Cardiac septum (tissue), 1 donor: ENCODE measurements at places on chromosomes 3 and 15. TPM values are rescaled to one million over a fixed set of nuclear protein-coding genes. Genes with fewer than 3 reads are reported as not detected.
A peak's percentile ranks its signal among the peaks of the same experiment; 100 is the strongest.

- DNase-seq, result no peak
These were observed 144.5 kb downstream of the RPLP1 start for GRCh38 chr15:69597061-69597592.

DNA sequence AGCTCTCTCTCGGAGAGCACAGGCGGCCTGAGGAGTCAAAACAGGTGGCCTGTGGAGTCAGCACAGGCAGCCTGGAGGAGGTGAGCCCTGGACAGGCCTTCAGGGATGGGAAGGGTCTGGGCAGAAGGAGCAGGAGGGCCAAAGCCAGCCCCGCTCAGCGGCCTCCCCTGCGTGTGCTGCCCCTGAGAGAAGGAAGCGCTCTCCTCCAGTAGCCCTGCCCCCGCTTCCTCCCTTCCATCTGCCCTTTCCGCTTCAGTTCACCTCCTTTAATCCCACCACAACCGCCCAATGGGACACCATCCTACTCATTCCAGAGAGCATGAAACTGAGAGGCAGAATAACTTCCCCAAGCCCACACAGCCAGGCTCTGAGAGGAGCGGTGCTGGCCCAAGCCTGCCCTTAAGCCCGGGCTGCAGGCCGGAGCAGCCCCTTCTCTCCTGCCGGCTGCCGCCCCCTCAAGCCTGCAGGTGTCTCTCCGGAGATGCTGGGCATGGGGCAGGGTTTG is 3.2 kb upstream of the NR2E3 start:
- no peak for DNase-seq

- no peak for DNase-seq
These were observed 269.0 kb downstream of the OXSM start for GRCh38 chr3:26058901-26059321.

DNA sequence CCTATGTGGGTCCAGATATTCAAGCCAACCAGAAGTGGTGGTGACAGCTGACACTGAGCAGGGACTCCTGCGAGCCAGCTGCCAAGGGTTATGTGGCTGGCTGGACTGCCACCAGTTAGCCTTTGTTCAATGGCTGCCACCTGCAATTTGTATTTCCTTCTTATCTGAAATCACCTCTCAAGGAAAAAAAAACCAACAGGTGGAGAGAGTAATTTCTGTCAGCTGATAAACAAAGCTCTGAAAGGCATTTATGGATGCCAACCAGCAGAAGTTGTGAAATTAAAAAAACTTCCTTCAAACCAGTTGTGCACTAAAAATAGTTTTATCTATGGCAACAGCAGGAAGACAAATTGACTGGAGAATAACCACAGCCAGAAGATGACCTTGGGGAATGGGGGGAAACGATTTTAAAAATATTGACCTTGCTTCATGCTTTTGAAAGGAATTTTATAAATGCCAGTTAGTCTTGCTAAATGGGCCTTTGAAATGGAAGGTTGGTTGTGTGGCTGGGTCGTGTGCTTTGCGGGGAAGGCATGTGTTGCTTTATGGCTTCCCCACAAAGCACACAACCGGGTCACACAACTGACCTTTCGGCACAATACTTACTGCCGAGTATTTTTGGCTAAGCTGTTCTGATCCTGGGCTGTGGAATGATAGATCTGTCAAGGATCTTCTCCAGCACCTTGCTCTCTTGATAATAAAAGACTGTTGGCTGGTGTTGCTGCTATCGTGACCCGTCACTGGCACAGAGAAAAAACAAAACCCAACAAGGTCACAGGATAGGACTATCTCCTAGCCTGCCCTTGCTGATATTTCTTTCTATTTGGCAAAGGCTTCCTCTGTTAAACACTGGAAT is 3.5 kb downstream of the MYZAP start:
- DNase-seq, result no peak

- DNase-seq, result no peak
These were observed 106.1 kb downstream of the WDR76 start for GRCh38 chr15:43932907-43933306.

DNA sequence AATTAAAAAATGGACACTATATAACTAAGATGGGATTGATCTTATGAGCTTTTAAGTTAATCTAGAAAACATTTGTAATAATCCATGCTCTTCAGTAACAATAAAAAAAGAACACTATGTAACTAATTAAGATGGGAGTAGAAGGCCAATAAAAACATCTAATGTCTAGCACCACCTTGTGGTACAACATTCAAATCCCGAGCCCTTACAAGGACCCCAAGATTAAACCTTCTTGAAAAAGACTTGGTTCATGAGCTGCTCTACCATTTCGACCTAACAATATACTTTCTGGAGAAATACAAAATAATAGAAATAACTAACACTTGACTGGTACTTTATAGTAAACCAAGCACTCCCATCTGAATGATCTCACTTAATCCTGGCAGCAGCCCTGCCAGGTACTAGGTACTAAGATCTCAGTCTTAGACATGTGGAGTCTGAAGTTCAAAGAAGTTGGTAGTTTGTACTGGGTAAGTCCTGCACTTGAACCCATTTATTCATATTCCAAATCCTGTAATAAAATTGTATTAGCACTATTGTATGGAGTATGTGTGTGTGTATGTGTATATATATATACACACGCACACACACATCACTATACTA is 21.8 kb downstream of the METTL6 start:
- no peak for DNase-seq

GRCh38 chr3:100226712-100227429 is 33.9 kb upstream of the TBC1D23 start:
- DNase-seq, result no peak

- no peak for DNase-seq
These were observed 361.0 kb downstream of the FHIT start for GRCh38 chr3:60890226-60890625.

- no peak for DNase-seq
These were observed 96.8 kb upstream of the ASB14 start for GRCh38 chr3:57389271-57389670.

- no peak for DNase-seq
These were observed 90.6 kb downstream of the CNTN3 start for GRCh38 chr3:74523811-74524210.

- DNase-seq, result no peak
These were observed 346.6 kb downstream of the CNTN6 start for GRCh38 chr3:1439395-1439794.

- no peak for DNase-seq
These were observed 18.5 kb upstream of the PDHB start for GRCh38 chr3:58452176-58452575.

DNA sequence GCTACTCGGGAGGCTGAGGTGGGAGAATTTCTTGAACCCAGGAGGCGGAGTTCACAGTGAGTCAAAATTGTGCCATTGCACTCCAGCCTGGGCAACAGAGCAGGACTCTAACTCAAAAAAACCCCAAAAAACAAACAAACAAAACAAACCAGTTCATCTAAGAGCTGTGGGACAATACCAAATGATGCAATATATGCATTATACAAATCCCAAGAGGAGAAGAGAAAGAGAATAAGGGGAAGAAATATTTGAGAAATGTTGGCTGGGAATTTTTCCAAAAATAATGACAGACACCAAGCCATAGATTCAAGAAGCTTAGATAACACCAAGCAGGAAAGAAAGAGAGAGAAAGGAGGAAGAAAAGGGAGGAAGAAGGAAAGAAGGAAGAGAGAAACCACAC is 82.5 kb downstream of the KLF13 start:
- no peak for DNase-seq

HEG1 gene
- 151 TPM for total RNA-seq

NRG4 gene
- total RNA-seq, result not detected

- no peak for DNase-seq
These were observed 13.3 kb downstream of the TLE3 start for GRCh38 chr15:70084461-70084860.

DNA sequence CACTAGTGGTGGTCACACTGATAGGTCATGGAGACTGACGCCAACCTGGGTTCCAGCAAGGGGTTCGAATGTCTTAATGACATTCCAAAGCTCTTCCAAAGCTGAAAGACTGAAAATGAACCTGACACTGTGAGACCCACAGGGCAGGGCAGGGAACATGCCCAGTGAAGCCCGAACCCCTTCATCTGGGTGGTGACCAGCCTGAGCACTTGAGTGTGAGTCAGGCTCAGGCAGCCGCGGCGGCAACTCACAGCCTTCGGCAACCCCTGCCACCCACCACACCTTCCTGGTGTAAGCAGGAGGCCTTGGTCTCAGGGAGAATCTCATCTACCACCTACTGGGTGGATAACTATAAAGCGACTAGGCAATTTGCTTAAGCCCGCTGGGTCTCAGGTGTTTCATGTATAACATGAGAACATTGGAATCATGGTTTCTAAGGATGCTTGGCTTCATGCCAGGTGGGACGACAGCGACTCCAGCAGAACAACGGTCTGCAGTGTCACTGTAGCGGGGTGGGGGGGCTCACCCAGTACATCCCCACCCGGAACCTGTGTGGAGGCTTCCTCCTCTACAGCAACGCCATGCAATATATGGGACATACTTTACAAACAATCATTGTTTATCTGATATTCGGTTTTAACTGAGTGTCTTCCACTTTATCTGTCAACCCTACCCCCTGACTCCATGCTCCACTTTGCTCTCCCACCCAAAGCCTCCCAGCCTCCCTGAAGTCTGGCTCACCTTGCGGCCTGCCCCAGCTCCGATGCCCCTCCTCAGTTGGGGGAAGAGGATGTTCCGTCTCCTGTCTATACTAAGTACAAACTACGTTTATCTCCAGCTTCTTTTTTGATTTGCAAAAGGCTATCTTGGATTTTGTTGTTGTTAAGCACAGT is 125.0 kb upstream of the MEF2A start:
- peak; percentile 66 for DNase-seq

ADCY5 gene
- 192 TPM for total RNA-seq

GRCh38 chr3:168273917-168274316 is 178.2 kb upstream of the GOLIM4 start:
- no peak for DNase-seq

DNA sequence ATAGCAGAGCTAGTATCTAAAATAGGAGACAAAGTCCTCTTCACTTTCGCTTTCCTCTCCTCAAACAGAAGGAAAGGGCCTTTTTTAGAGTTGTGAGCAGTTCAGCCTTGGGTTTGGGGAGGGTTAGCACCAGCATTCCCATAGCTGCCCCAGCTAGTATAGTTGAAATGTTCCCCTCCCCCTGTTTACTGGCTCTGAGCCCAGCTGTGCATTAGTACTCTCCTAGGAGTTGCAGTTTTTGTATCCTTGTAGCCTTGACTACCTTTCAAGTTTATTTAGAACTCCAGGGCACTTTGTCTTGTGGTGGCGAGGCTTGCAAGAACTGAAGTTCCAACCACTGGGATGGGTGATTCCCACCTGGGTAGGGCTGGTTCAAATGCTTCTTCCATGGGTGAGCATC is 245.1 kb upstream of the NAALADL2 start:
- no peak for DNase-seq

CILP gene
- total RNA-seq, result 24.0 TPM

- DNase-seq, result no peak
These were observed 34.6 kb downstream of the EPHB3 start for GRCh38 chr3:184596233-184596632.

KCNMB2 gene
- 3.8 TPM for total RNA-seq

FANCD2 gene
- total RNA-seq, result 0.48 TPM

- no peak for DNase-seq
These were observed 569 bp downstream of the HIGD2B start for GRCh38 chr15:72685301-72685924.

DNA sequence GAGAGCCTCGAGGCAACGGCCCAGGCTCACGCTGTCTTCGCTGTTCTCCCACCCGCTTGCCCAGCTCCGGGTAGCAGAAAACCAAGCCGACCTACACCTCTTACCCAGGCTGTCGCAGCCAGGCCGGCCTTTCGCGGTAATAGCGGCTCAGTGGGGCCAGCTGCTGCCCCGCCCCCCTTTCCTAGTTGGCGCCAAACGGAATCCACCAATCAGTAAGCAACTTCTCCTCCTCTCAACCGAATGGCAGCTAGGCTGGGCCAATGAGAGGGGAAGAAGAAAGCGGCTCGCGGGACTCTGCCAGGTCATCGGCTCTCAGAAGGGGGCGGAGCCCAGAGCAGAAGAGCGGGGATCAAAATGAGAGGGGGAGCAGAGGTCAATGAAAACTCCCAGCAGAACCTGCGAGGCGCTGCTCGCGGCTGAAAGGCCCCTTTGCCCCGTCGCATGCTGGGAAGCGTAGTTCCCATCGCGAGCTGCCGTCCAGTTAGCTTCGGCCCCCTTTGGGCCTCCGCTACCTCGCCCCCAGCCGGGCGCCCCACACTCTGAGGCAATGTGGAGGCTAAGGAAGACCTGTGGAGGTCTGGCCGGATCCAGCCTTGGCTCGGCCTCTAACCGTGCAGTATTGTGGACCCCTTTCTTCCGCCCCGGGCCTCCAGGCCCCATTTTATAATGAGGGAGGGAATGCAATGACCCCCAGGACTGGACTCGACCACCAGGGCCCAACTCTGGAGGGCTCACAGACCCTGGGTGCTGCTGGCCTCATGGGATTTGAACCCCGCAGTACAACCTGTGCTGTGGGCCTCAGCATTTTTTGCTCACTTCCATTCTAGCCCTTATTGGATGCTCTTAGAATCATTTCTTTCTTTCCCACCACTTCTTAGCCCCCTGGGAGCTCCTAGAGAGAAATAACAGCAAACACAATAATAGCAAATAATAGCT is at the start of gene CDC25A:
Gene CDC25A (minus strand): TSS at position 152 of the 936 bp plus-strand sequence. CDS start 470 bp downstream, outside the sequence.
- peak; percentile 98 for DNase-seq

- no peak for DNase-seq
These were observed 72.7 kb downstream of the ZNF621 start for GRCh38 chr3:40597441-40597840.

PCLAF gene
- total RNA-seq, result 0.19 TPM

GRCh38 chr15:57562196-57562769 is 29.4 kb upstream of the MYZAP start:
- DNase-seq, result peak; percentile 84

GRCh38 chr3:184815046-184815930 is 3.3 kb downstream of the VPS8 start:
- DNase-seq, result no peak

- DNase-seq, result no peak
These were observed 1188.0 kb upstream of the ALCAM start for GRCh38 chr3:104178680-104179079.

GRCh38 chr3:37283011-37283410 is 108.6 kb upstream of the LRRFIP2 start:
- DNase-seq, result no peak

GRCh38 chr3:100606894-100607512 is 2.4 kb upstream of the ADGRG7 start:
- no peak for DNase-seq

BAHD1 gene
- total RNA-seq, result 17.7 TPM

DNA sequence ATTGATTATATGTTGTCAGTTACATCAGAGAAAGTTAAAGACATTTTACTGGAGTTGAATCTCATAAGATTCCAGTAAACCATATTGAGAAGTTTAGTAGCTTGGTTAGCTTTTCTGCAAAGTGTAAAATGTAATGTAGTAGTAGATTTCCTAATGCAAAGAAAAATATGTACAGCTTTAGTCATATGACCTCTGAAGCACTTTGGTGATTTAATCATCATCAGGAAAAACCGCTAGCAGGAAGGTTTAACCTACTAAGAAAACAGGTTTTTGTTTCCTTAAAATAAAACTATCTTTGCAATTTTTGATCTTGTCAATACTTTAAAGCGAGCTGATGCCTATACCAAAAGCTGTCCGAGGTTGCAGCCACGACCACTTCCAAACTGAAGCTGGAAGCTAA is 364.6 kb upstream of the ZNF385D start:
- no peak for DNase-seq
